Smooth muscle cell of bladder (primary cell): ENCODE measurements at places on chromosomes 4 and X. TPM values are rescaled to one million over a fixed set of nuclear protein-coding genes. Genes with fewer than 3 reads are reported as not detected.

Gene ARSJ
- 21.3 and 22.9 TPM in 2 replicates for total RNA-seq

Gene ZNF630
- total RNA-seq = 1.7 and 2.1 TPM in 2 replicates

Gene ITGB1BP2
- total RNA-seq = 0.85 and 3.6 TPM in 2 replicates

Gene WFS1
- 24.0 and 27.3 TPM in 2 replicates for total RNA-seq

Gene TEX13A
- not detected in 2 replicates for total RNA-seq

Gene RTL9
- total RNA-seq = under 0.01 and 0.14 TPM in 2 replicates

Gene IL13RA2
- total RNA-seq = 440 and 612 TPM in 2 replicates

Gene UGT2B10
- not detected in 2 replicates for total RNA-seq

Gene ODAPH
- not detected in 2 replicates for total RNA-seq

Gene CYSLTR1
- total RNA-seq = not detected in 2 replicates

Gene CSAG3
- total RNA-seq = not detected in 2 replicates

Gene BMPR1B
- 0.14 and 0.55 TPM in 2 replicates for total RNA-seq

Gene ADGRG4
- total RNA-seq = not detected in 2 replicates

Gene ZNF280C
- 2.1 and 2.6 TPM in 2 replicates for total RNA-seq

Gene SPANXN3
- not detected in 2 replicates for total RNA-seq

Gene AFP
- 0.55 and 0.85 TPM in 2 replicates for total RNA-seq

Gene MYOZ2
- 0.28 and 0.83 TPM in 2 replicates for total RNA-seq

Gene SSR4
- 163 and 186 TPM in 2 replicates for total RNA-seq

Gene C4orf17
- total RNA-seq = not detected in 2 replicates

Gene IDS
- 30.4 and 41.2 TPM in 2 replicates for total RNA-seq

Gene PLP1
- total RNA-seq = under 0.01 and 0.18 TPM in 2 replicates

Gene DCLK2
- 5.8 and 8.9 TPM in 2 replicates for total RNA-seq

Gene TMEM271
- total RNA-seq = not detected in 2 replicates

Gene CT45A5
- not detected in 2 replicates for total RNA-seq

Gene FRMD7
- total RNA-seq = under 0.01 and 0.09 TPM in 2 replicates

Gene MCF2
- total RNA-seq = under 0.01 TPM in 1 of 2 replicates, not detected in the other

Gene C4orf54
- under 0.01 TPM in 1 of 2 replicates, not detected in the other for total RNA-seq

Gene FABP2
- not detected in 2 replicates for total RNA-seq

Gene TKTL2
- under 0.01 TPM in 1 of 2 replicates, not detected in the other for total RNA-seq

Gene ARHGAP24
- 40.5 and 55.5 TPM in 2 replicates for total RNA-seq

Gene FAM149A
- total RNA-seq = 5.3 and 7.0 TPM in 2 replicates

Gene PRR32
- total RNA-seq = not detected in 2 replicates
